ENCODE measurements at places on chromosomes 3 and 15.

DNA sequence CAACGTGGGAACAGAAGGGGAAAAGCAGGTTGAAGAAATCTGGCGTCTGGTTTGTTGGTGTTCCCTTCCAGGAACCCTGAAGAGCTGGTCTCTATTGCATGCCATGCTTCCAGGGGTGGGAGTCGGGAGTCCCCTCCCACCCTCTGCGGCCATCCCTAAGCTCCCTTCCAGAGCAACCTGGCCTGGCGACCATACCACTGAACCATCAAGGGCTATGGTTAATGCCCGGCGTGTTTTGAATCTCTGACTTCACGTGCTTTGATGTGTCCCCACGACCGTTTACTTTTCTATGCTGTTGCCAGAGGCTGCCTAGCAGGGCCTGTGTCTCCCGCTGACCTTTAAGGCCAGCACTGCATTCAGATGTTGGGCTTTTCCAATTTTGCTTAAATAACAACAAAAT, 696 bp upstream of the SNRK start:
- DNase-seq, result no peak

- DNase-seq, result no peak
Observed at GRCh38 chr3:52886049-52886730, 11.2 kb downstream of the STIMATE start.

- DNase-seq, result no peak
Observed at GRCh38 chr3:58688574-58688973, 22.0 kb upstream of the FAM3D start.

DNA sequence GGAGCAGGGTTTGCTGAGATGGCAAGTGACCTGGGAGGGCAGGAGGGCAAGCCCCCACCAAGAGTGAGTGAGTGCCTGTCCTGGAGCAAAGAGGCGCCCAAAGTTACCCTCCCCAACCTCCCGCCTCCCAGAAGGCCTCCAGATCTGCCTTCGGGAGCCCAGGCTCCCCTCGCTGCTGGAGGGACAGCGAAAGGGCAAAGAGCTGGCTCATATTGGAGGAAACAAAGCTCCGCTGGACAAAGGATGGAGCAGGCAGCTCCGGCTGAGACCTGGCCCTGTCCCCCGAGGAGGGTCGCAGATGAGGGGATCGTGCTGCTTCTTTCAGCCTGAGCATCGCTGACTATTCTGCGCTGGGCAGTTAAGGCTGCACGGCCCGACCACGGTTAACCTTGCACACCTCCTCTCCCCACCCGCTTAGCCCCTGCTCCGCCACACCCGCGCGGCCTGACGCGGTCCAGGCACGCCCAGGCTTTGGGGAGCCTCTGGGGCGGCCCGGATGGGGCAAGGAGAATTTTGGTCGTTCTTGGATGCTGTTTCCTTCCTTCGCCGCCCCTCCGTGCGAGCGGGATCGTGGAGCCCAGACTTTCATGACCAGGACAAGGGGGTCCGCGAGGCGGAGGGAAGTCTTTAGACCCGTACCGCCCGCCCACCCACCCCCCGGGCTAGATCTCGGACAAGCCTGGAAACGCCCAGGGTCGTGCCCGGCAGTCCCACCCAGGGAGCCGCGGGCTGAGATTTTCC, 651 bp downstream of the PLCD1 start:
- DNase-seq, result no peak

- no peak for DNase-seq
Observed at GRCh38 chr3:161854232-161854771, 357.7 kb downstream of the OTOL1 start.

DNA sequence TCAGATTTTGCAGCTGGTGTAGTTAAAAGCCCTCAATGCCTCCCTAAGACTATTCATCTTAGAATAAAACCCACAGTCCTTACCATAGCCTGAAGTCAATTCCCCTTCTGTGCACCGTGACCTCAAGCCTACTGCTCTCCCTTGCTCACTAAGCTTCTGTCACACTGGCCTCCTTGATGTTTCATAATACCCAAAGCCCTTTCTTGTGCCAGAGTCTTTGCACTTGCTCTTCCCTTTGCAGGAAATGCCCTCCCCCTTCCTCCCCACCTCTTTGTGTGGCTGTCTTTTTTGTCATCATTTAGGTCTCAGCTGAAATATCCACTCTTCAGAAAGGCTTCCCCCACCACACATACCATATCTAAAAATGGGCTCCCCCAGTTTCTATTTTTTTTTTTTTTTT, 4.2 kb upstream of the PLEKHO2 start:
- DNase-seq, result peak; percentile 60

DNA sequence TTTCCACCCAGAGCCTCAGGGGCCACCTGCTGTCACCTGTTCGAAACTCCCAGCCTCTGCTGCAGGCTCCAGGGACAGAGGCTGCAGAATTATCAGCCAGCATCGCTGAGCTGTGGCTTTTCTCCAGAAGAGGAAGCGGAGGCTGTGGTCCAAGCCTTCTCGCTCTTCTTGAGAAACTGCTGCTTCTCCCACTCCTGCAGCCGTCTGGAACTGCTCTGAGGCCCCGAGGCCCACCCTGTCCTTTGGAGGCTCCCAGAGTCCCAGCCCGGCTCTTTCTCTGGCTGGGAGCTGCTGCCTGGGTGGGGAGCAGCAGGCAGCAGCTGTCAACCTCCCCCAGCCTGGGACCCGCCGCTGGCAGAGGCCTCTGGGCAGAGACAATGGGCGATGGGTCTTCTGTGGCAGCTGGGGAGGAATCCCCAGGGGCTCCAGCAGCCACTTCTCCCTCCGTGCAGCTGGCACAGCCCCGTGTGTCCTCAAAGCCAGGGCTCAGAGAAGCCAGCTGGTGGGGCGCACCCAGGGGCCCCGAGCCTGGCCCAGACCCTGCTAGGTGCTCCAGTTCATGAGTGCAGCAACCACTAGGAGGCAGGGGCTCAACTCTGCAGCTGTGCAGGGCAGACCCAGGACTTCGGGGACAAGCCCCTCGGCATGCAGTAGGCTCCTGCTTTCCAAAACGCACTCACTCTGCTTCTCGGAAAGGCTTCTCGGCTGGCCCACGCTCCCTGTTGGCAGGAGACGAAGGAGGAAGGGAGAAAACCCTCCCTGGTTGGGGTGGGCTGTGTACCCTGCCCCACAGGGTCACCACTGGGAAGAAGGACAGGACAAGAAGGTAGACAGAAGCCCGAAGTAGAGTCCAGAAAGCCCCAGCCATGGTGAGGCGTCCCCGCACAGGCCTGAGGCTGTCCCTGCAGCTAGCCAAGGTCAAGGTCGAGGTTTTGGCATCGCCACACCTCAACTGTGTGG, 49.9 kb upstream of the FURIN start:
- peak; percentile 73 for DNase-seq

- no peak for DNase-seq
Observed at GRCh38 chr3:149628957-149629670, 28.7 kb downstream of the WWTR1 start.

DNA sequence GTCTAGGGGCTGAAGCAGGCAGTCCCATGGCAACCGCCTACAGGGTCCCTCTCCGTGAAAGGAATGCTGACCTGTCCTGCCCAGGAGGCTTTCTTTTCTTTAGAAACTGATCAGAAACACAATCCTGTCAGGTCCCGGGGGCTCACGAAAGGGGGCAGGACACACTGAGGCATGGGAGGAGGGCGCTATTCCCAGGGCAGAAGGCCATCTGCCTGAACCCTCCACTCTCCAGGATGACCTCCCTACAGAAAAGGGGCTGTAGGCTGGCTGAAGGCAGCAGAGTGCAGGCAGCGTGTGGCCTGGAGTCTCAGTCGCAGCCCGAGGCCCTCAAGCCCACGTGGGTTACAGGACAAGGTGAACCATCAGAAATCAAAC, 18.4 kb upstream of the LRRK1 start:
- DNase-seq, result no peak

DNA sequence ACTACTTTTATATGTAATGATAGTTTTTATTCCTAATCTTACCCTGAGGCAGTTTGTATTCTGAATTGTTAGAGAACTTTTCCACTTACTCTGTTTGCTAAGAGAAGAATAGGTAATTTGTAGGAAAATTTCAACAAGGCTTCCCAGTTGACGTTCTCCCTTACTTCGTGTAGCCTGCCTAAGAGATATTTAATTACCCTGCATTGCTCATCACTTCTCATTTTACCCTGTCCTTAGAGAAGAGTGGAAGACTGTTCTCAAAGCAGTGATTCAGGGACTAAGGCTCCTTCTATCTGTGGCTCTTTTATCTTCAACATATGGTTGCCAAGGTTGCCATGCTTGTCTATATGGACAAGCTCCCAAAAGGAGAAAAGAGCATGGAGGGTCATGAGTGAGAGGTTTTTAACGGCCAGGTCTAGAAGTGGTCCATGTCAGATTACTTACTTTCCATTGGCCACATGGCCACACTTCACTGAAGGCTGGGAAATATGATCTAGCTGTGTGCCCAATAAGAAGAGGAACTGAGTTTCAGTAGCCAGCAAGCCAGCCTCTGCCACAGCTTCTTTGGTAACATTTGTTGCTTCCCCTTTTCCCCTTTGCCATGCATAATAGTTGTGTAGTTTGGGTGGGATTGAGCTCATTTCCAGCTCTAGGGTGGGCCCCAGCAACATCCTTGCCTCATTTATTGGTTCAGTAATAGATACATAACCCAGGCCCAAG, 22.1 kb downstream of the PDE8A start:
- no peak for DNase-seq

DNA sequence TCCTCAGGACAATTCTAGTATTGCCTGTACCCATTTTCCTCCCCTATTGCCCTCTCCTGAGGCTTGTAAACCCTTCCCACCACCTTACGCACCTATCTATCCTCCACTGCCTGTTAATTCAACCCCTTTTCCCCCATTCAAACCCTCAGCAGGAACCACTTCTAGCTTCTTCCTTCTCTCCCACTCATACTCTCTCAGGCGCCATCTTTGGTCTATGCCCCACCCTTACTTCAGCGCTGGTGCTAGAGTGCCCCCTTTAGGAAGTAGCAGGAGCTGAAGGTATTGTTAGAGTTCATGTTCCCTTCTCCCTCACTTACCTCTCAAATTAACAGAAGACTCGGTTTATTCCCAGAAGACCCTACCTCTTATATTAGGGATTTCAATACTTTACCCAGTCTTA, 121.8 kb upstream of the NLGN1 start:
- no peak for DNase-seq

- DNase-seq, result peak; percentile 60
Observed at GRCh38 chr3:46930166-46930944, 46.2 kb downstream of the CCDC12 start.

DNA sequence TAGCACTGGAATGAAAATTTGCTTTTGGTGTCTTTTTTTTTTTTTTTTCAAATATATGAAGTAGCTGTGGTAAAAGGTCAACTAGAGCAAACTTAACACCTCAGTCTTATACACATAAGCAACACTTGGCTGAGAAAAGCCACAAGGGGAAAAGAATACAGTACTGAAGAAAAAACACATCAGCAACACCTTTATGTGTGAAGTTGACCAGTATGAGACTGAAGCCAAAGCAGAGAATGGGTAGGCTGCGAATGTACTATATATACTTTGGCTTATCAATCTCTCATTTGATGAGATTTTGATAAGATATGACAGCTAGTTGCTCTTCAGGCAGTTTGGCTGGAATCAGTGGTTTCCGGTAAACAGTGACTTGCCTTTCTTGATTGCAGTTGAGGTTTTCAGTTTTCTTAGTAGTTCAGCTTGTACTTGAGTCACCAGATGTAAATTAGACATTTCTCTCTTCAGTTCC, 22.0 kb upstream of the ZCWPW2 start:
- DNase-seq, result peak; percentile 32

DNA sequence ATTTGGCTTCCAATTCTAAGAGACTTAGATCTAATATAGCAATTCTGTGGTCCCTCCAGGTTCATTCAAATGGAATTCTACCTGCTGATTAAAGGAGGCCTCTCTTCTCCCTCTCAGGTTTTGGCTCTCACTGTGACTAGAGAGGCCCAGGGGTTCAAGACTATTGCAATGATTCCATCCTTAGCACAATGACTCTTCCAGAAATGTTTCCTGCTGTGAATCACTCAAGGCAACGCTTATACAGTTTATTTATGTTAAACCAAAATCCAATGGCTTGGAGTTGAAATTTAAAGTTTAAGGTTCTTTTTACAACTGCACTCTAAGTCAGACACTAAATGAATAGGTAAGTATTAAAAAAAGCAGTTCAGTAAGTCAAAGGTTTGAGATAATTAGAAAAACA, 39.9 kb downstream of the IFT57 start:
- no peak for DNase-seq

GRCh38 chr15:33451385-33451784, 140.6 kb downstream of the RYR3 start:
- no peak for DNase-seq

DNA sequence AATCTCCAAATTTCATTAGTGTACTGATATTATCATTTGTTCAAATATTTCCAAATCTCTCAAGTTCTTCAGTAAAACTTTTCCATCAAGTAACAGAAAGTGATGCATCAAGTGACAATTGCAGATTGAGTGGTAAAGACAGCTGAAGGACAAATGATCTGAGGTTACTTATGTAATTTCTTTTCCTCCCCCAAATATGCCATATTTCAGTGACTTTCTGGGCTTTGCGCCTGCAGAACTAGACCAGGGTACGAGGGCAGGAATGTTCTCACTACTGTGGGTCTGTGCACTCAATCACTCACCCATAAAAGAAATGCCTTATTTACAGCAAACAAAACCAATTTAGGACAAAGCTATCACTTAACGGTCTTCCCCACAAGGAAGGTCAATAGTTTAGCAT, 4.7 kb downstream of the SUCLG2 start:
- no peak for DNase-seq

Measured in CD4-positive, alpha-beta T cell treated with Interleukin-15 for 1 hour (primary cell).